ENCODE measurements at places on chromosomes 7 and 10. TPM values are rescaled to one million over a fixed set of nuclear protein-coding genes. Genes with fewer than 3 reads are reported as not detected.

DNA sequence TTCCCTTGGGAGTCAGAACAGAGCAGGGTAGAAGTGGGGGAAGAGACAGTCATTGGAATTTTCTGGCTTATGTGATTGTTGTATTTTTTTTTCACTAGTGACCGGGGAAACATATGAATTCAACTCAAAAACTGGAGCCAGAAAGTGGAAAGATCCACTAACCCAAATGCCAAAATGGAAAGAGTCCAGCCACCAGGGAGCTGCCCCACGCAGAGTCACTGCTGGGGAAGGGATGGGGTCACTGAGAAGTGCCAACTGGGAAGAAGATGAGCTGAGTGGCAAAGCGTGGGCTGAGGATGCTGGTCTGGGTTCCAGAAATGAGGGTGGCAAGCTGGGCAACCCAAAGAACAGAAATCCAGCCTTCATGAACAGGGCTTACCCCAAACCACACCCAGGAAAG lies 69.2 kb downstream of the CDHR3 start:
- DNase-seq: no peak

- peak; percentile 68 for DNase-seq
Measured at GRCh38 chr7:108415821-108416536, 40.3 kb downstream of the NRCAM start.

DNA sequence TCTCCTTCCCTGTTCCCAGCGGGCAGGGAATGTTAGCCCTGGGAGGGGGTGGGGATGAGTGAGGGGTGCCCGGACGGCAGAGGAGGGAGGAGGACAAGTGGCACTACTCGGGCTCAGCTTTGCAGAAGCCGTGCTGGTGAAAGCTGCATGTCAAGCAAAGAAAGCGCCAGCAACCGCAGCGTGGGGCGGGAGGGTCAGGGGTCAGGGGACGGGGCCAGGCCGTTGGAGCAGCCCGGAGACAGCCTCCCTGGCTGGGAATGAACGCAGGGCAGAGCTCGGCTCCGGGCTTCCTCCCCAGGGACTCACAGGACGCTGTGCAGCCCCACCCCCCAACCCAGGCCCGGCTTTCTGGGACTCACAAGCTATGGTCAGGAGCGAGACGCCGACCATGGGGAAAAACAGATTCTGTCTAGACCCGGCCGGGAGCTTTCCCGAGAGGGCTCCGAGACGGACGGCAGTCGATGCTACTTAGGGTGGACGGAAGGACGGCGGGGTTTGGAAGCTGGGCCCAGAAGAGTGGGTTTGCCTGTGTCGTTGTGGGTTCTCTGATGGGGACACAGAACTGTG lies 113.4 kb downstream of the VIPR2 start:
- peak; percentile 30 for DNase-seq

DNA sequence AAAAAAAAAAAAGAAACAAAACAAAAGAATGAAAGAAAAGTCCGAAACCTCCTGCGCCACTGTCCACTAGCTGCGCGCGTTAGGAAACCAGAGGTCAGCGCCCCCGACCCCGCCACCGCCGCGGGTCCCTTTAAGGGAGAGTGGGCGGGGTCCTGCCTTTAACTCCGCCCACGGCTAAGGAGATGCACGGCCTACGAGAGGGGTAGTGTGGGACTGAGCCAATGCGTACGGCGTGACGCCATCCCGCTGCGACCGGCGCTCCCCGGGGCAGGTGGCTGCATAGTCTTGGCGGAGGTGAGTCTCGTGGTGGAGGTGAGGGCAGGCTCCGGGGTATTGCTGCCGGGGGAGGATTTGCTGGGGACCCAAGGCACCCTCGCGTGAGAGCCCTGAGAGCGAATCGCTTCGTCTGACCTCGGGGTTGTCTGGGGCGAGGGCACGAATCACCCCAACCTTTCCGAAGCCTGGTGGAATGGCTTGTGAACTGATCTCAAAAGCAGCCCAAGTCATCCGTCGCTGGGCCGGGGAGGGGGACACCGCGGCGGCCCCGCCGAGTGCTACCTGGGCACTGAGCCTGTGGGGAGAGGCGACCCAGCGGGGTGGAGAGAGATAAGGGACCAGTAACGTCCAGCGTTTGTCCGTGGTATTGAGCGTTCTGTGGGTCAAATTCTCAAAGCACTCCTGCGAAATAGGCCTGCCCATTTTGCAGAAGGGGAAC lies at the start of gene MRPS17:
MRPS17 (plus strand) TSS at position 241 of the 715 bp plus-strand sequence. CDS start 1,319 bp downstream, outside the sequence.
- DNase-seq: peak; percentile 98

- DNase-seq: no peak
Measured at GRCh38 chr10:68924593-68924992, 23.5 kb downstream of the DDX50 start.

- DNase-seq: peak; percentile 47
Measured at GRCh38 chr7:70738151-70738885, 393.6 kb upstream of the GALNT17 start.

DNA sequence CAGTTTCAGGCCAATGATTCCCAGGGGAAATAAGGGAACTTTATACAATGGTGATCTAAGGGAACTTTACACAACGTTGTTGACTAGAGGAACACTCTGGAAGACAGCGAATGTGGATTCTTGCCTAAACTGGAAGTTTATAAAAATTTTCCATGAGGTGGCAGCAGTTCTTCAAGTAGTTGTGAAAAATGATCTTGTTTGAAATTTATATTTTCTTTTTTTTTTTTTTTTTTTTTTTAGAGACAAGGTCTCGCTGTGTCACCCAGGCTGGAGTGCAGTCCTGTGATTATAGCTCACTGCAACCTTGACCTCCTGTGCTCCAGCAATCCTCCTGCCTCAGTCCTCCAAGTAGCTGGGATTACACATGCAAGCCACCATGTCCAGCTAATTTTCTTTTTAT lies 32.1 kb upstream of the GTF2I start:
- no peak for DNase-seq

GRCh38 chr7:42103456-42103855 lies 133.6 kb downstream of the GLI3 start:
- DNase-seq: no peak

DNA sequence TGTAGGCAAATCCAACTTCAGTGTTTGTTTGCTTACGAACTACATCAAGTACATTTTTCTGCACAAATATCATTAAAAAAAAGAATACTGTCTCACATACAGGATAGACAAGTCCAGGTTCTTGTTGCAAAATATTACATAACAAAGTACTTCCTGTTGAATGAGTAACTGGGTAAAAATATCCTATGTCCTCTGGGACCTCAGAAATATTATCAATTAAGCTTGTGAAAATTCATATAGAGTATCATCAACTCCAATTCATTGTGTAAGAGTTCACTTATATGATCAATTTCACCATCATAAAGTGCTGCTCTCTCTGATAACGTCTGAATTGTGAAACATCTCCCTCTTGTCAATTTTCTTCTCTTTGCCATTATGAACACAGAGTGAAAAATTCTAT lies 22.6 kb downstream of the HERC4 start:
- DNase-seq: no peak

- DNase-seq: no peak
Measured at GRCh38 chr7:13821152-13821787, 168.2 kb downstream of the ETV1 start.

DNA sequence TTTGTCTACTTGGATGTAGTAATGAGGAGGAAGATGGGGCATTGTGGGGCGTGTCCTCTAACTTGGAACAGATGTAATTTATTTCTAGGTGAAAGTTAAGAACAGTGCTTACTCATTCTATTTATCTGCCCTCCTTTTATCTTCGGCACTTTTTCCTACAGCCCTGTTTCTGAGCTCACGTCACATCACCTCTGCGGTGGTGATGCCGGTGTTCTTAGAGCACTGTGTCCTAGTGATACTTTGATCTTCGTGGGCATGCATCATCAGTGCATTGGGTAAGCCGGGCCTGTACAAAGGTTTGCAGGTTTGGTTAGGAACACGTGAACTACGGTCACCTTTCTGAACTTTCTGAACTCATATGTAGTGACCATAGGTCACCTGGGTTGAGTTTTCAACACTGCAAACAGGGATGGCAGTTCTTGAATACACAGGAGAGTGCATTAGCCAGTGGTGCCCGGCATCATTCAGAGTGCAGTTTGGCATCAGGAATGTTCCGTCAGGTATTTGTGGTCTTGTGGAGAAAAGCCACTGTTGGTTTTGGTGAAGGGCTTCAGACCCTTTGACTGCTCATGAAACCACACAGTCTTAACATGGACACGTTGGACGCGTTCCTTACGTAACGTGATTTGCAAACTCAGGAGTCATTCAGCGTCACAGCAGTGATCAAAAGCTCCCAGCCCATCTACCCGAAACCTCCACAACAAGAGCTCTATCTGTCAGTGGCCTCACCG lies 5.6 kb downstream of the POR start:
- DNase-seq: peak; percentile 47

- DNase-seq: no peak
Measured at GRCh38 chr10:13959443-13960359, 371.0 kb downstream of the FRMD4A start.

DNA sequence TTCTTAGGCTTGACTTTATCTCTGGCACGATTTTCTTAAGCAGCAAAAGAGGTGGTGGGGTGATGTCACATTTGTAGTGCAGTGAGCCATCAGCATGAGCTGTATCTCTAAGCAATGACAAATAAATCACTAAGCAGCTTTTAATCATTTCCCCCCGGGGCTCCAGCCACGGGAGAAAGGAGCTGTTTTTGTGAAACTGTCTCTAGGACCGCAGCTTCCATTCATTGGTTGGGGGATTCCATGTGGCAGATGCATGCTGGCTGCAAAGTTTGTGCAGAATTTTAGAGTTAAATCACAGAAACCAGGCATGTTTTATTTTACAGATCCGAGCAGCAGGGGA lies 464 bp downstream of the KIAA1217 start:
- no peak for DNase-seq

GRCh38 chr10:3893901-3894563 lies 109.0 kb upstream of the KLF6 start:
- DNase-seq: no peak

DNA sequence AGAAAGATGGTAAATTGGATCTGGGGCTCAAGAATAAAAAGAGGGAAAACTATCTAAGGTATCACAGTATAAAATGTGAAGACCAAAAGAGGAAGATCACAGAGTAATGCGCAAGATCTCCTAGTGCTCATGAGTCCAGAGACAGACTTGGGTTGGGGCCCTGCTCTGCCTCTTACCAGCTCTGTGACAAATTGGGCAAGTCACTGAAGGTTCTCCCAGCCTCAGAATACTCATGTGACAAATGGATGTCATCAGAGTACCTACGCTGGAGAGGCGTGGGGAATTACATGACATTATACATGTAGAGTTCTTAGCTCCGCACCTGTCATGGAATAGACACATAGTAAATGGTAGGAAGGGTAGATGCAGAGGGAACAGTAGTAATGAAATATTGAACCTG lies 124.4 kb downstream of the DOCK4 start:
- DNase-seq: no peak

The MOGAT3 gene
- not detected for polyA plus RNA-seq

The KCND2 gene
- not detected for polyA plus RNA-seq

The EBF3 gene
- 0.63 TPM for polyA plus RNA-seq

The RASA4 gene
- 11.5 TPM for polyA plus RNA-seq

The PRPS1L1 gene
- not detected for polyA plus RNA-seq

The ABCC2 gene
- 0.93 TPM for polyA plus RNA-seq

The TMEM139 gene
- 8.4 TPM for polyA plus RNA-seq

The TEX36 gene
- polyA plus RNA-seq: not detected
